ENCODE measurements at places on chromosomes 3 and 15. TPM values are rescaled to one million over a fixed set of nuclear protein-coding genes. Genes with fewer than 3 reads are reported as not detected.

Gene WDR73
- total RNA-seq = 23.8 TPM

Gene RBPMS2
- not detected for total RNA-seq

Gene CCDC33
- not detected for total RNA-seq

Gene GPR156
- 0.13 TPM for total RNA-seq

Gene CCRL2
- total RNA-seq = 6.4 TPM

Gene KLHL6
- total RNA-seq = 5.7 TPM

Gene IMPDH2
- 465 TPM for total RNA-seq

Gene CASR
- total RNA-seq = not detected

Gene DNAH1
- total RNA-seq = 2.5 TPM
